SK-N-SH treated with all-trans-retinoic acid at 6 μM for 48 hours (cell line): ENCODE measurements at places on chromosomes 11 and 22.

GRCh38 chr11:2612884-2613571 lies 86.8 kb downstream of the KCNQ1OT1 start:
- no peak for ATAC-seq

- no peak for ATAC-seq
These were observed 105.0 kb upstream of the SESN3 start for GRCh38 chr11:95335989-95336388.

- no peak for ATAC-seq
These were observed 199.9 kb downstream of the DSCAML1 start for GRCh38 chr11:117597071-117597470.

DNA sequence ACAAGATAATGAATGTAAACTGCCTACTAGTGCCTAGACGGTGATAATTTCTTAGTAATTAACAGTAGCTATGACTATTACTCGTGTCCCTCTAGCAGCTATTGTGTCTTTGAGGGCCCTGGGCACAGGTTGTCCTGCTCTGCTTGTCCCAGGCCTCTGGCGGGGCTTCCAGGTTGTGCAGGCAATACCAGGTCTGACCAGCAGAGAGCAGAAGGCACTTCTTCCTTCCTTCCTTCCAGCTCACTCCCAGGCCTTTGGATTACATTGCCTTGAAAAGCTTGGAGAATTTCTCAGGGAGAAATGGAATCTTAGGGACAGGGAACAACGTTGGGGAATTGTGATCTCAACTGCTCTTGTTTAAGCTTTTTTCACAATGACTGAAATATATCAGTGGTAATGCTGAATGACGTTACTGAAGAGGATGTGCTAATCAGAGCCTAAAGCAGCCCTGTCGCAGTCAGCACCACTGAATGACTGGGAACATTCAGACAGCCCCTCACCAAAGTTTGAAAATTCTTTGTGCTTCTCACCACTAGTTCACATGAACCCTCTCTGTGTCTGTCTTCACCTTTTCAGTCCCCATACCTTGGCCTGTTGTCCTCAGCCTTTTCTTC lies 8.4 kb upstream of the CCKBR start:
- peak; percentile 99 for ATAC-seq

- peak; percentile 84 for ATAC-seq
These were observed 98.0 kb upstream of the ASPHD2 start for GRCh38 chr22:26330971-26331625.

DNA sequence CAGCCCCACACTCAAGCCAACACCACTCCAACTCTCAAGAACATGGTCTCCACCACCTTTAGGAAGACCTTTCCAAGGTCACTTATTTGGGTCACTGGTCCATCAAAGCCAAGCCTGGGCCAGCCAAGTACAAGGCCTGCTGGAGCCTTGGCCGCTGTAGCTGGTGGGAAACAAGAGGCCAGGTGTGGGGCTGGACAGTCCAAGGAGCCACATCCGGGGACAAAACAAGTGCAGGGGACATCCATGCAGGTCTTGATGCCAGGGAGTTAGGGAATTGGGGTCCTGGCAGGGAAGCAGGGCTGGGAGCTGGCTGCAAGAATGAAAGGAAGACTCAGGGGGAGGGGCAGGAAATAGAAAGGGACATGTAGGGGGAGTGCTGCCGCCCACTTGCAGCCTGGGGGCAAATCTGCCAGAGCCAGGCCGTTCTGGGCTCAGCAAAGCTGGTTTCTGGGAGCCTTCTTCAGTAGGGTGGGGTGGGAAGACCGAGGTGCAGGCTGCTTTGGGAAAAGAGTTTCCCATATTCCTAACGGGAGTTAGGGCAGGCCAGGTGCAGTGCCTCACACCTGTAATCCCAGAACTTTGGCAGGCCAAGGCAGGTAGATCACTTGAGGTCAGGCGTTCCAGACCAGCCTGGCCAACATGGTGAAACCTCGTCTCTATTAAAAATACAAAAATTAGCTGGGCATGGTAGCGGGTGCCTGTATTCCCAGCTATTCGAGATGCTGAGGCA lies 69.5 kb upstream of the ATXN10 start:
- no peak for ATAC-seq

DNA sequence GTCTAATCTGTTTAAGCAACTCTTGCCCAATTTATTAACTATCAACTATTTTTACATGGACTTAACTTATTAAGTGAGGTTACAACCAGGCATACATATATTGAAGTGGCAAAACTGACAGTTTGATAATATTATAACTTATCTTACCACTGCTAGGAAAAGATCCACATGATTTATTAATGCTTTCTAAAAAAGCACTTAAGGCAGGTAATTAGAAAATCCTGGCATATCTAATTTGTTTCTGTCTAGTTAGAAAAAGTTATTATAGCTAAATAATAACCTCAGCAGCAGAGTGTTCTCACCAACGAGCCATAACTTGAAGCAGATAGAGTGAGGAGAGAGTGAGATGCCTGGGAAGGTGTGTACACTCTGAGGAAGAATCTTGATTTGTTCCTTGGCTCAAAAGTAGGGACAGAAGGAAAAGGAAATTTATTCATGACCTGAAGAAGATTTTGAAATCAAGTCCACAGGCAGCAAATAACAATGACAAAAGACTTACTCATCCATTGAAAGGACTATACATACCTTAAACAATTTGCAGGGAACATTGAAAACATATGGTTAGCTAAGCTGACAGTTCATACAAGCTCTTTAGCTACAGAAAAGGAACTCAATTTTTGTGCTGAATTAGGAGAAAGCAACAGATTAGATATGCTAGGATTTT lies 7.1 kb upstream of the MUC15 start:
- ATAC-seq = peak; percentile 90

DNA sequence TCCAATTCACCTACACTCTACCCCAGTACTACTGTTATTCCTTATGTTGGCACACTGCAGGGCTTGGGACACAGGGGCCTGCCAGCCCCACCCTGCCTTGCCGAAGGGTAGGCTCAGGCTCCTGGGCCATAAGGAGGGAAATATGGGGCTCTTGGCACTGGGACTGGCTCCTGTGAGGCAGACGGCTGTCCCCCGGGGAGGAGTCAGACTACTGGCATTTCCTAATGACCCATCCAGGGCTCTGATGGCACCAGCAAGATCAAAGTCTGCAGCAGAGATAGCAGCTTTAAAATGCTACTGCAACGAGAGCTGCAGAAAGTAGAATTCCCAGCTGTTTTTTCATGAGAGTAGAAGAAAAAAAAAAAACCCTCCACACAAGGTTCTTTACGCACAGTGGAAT lies 42.2 kb upstream of the CYP2D6 start:
- peak; percentile 27; the same call in 2 of the 3 replicates for ATAC-seq

- no peak for ATAC-seq
These were observed 8.4 kb downstream of the MSANTD2 start for GRCh38 chr11:124791626-124792341.

DNA sequence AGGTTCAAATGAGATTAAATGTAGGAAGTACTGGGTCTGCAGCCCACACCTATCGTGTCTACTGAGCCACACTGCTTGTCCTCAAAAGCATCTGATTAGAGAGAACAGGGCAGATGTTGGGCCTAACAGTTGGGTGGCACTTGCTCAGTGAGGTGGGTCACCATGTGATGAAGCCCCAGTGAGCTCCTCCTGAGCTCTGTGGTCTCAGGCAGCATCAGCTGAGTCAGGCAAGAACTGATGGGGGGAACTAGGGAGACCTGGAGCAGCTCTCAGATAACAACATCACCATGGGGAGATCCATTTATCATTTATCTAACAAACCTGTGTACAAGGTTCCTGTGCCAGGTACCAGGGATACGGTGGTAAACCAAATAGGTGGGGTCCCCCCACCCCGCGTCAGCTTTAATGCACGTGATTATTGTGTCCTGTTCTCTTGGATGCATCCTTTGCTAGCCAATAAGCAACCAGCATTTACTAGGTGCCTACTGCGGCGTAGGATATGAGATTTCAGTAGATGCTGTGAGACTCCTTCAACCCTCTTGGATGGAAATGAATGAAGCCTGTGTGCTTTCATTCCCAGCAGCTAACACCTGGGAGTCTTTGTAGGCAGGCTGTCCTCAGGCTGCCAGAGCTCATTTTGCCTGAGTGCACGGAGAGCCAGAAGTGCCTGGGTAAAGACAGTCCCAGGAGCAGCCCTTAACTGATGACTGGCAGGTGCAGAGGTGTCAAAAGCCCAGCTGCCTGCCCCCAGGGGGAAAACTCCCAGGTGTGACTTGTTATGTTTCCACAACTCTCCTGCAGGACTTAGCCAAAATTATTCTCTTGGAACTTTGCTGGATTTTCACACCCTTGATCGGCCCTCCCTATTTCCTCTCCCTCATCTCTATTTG lies 73.6 kb upstream of the NARS2 start:
- no peak for ATAC-seq

- ATAC-seq = no peak
These were observed 18.9 kb downstream of the ARVCF start for GRCh38 chr22:19997561-19998231.

DNA sequence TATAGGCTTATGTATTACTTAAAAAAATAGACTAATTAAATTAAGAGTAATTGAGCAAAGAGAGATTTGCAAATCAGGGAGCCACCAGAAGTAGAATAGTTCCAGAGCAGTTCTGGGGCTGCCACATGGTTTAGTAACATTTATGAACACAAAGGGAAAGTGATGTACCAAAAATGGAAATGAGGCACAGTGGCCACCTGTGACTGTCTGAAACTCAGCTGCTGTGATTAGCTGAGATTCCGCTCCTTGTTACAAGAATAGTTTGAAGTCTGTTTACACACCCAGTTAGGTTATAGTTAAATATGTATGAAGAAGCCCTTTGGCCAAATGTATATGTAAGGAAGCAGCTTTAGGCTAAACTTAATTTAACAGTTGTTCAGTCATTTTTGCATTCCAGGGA lies 901.5 kb upstream of the CHORDC1 start:
- ATAC-seq = no peak

DNA sequence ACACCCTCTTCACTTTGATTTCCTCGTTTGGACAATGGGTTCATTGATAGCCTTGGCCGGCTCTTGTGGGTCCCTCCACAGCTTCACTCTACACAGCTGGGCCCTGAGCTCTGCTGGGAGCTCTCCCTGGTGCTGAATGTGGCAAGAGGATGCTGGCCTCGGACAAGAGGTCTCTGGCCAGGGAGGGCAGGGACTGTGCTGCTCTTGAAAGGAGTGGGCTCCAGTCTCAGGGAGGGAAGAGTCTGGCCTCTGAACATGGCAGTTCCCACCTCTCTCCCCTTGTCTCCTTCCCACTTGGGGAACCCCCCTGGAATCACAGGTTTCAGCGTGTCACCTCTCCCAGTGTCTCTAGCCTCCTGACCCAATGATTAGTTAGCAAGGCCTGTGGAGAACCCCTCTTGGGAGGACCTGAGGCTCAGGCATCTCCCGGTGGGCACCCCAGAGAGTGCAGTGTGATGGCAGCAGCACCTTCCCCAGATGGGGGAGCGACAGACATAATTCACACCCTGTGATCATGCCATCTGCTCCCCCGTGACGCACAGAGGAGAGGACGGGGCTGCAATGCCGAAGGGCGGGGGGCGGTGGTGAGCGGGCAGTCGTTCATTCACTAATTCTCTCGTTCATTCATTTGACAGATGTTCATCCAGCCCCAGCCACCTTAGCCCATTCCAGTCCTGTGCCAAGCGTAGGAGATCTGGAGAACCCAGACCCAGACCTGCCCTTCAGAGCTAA lies 2.8 kb upstream of the CABP7 start:
- peak; percentile 91 for ATAC-seq

GRCh38 chr22:48692734-48693376 lies 1134.8 kb downstream of the BRD1 start:
- no peak for ATAC-seq

- no peak for ATAC-seq
These were observed 683 bp downstream of the PLA2G6 start for GRCh38 chr22:38180841-38181452.

- ATAC-seq = no peak
These were observed 12.3 kb downstream of the TSKU start for GRCh38 chr11:76795290-76795935.

GRCh38 chr22:49930596-49931412 lies 12.4 kb downstream of the CRELD2 start:
- peak; percentile 60 for ATAC-seq

DNA sequence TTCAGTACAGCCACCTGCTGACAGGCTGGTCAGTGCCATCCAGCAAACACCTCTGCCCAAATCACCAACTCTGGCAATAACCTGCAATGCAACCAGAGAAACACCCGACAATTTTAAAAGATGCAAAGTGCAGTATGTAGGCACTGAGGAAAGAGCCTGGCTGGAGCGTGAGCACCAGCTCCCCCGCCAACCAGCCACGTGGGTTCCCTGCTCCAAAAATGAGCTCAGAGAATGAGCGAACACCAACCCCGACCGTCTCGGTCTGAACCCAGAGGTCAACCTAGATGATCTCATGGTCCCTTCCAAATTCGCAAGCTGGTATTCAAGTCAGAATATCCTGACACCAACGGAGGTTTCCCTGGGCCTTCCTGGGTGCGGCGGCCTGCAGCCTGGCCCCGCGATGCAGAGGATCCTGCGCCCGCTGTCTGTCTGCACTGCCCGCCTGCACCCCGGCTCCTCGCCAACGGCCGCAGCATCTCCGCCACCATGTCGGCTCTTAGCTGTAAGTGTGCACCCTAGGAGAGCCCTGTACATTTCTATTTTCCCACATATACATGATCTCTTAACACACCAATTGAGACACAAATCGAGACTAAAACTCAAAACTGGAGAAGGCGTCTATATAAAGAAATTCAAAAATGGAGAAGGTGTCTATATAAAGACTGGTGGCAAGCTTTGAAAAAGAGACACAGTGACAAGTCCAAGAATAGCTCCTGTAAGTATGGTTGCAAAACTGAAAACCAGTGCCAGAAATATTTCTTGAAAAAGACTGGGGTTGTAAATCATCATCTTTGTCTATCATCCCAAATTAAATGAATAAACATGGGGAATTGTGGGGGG lies 22.8 kb downstream of the TMEM184B start:
- no peak for ATAC-seq

- ATAC-seq = no peak
These were observed 12.1 kb downstream of the CPSF7 start for GRCh38 chr11:61417670-61418069.

DNA sequence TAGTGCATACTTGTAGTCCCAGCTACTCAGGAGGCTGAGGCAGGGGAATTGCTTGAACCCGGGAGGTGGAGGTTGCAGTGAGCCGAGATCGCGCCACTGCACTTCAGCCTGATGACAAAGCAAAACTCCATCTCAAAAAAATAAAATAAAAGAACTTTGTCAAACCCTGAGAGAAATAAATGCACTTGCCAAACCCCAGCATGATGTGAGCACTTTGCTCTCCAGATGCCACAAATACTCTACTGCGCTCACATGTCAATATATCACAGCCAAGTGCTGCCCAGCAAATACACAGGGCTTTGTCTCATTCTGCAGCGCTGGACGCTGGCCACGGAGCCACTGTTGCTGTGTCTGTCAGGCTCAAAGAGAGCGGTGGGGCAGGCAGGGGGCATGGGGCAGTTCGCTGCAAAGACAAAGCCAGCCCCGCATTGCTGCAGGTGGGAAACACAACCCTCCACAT lies 45.1 kb downstream of the AHNAK start:
- ATAC-seq = no peak; the same call in 2 of the 3 replicates

GRCh38 chr11:128291835-128292234 lies 295.5 kb downstream of the ETS1 start:
- no peak for ATAC-seq

- no peak for ATAC-seq
These were observed 709 bp upstream of the KCNE3 start for GRCh38 chr11:74468058-74468457.

- ATAC-seq = no peak
These were observed 15.5 kb downstream of the C11orf91 start for GRCh38 chr11:33685082-33685481.
